ENCODE measurements at places on chromosomes 12 and 14.

DNA sequence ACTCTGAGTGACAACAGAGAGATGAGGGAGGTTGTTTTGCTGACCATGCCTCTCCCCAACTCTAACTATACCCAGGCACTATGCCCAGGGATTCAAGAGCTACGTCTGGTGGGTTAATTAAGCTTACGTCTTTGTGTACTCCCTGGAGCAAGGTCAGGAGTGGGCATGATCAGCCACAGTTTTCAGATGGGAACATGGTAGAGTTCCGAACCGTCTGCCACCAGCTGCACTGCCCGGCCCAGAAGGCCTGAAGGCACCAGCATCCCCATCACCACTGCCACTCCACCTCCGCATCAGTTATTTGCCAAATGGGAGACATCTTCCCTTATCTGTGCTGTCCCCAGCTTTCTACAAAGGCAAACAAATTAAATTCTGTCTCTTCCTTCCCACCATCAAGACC is 11.1 kb upstream of the GPX2 start:
- no peak for DNase-seq

GRCh38 chr14:23633160-23633701 is 2.9 kb upstream of the DHRS2 start:
- no peak for DNase-seq

- no peak for DNase-seq
Measured at GRCh38 chr12:32265456-32265855, 133.9 kb upstream of the FGD4 start.

- peak; percentile 65 for DNase-seq
Measured at GRCh38 chr14:64704143-64704742, at the start of gene PLEKHG3. Gene PLEKHG3, plus strand, starts transcription at chr14:64704424. Its CDS starts 23,208 bp downstream, at chr14:64727632.

- peak; percentile 25 for DNase-seq
Measured at GRCh38 chr12:46227616-46228015, 41.2 kb downstream of the SLC38A1 start.

- DNase-seq, result no peak
Measured at GRCh38 chr14:76832503-76832988, 6.3 kb downstream of the LRRC74A start.

DNA sequence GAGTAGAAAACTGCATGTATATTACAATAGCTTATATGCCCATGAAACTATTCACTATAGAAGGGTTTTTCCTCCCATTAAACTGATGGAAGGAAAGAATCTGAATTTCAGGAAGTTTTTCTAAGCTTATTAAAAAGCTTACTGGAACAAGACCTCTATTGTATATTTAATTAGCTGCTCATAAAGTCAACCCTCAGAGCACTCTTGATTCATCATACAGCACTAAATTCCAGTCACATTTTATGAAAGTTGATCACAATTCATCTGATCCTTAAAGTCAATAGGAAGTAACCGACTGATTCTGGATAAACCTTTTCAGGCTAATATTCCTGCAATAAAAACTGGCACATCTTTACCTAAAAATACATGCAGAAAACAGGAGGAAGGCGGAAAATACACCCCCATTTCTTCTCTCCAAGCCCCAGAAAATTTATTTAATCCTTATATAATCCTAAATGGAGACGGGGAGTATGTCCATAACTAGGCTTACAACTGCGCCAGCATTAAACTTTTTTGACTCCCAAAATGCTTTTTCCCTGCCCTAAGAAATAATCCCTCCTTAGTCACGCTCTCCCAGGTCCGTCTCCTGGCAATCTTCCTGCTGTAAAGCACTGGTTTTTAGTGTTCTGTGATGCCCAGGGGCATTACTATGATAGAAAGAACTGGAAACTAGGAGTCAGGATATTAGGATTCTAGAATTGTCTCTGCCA is 35.3 kb downstream of the DICER1 start:
- DNase-seq, result no peak

DNA sequence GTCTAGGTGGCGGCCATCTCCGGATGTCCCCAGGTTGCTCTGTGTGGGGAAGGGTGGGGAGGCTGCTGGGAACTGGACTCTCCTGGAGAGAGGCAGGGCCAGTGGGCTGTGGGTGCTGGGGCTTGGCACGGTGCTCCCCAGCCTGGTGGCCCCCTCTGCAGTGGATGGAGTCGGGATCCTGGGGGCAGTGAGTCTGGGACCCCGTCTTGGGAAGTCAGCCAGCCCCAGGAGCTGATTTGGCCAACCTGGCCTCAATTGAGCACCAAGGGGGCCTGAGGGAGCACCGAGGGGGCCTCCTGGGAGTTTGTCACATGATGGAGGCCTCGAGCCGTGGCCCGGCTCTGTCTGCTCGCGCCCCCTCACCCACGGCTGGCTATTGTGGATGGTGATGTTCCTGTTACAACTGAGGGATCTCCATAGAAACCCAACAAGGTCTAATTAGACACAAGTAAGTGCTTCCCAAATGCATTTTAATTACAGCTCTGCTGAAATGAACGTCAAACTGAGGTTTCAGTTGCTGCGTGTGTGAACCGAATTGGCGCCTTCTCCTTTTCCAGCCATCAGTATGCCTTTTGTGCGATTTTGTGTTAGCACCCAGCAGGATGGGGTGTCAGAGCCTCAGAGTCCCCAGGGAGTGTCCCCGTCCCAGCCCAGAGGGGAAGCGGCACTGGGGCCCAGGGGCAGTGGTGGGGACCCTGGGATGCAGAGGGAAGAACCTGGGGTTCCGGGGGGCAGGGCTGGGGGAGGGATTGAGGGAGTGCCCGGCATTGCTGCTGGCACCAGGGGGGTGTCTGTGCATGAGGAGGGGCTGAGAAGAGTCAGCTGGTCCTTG is 71.8 kb downstream of the KIF26A start:
- no peak for DNase-seq

DNA sequence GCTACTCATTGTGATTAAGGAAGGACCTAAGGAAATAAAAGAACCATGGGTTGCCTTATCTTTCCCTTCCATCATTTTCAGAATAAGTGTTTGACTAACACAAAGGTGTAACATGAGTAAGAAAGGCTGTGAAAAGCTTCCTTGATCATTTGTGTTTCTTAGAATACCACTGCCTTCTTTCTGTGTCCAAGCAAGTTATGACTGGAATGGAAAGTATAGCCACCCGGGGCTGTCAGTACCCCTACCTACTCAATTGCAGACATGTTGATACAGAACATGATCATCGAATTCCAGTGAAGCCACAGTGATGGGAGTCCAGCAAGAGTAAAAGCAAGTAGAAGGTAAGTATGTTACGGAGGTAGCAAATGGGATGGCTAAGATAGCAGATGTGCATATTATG is 209.8 kb downstream of the PELI2 start:
- DNase-seq, result no peak

- no peak for DNase-seq
Measured at GRCh38 chr14:64725261-64725815, 21.1 kb downstream of the PLEKHG3 start.

DNA sequence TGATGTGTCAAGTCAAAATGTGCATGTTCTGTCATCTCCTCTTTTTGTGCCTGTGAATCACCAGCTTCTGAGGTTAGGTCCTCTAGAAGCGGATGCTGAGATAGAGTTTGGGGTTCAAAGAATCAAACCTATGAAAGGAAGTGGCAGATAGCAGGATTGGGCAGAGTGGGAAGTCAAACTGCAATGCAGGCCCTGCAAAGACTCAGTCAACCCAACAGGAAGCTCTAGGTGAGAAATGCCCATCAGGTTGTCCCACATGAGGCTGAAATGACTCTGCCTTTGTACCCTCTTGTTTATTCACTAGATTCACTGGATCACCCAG is 4.5 kb upstream of the MIA2 start:
- DNase-seq, result peak; percentile 50

- DNase-seq, result no peak
Measured at GRCh38 chr12:105834496-105834895, 304.3 kb downstream of the NUAK1 start.

GRCh38 chr12:42255221-42255865 is 17.3 kb upstream of the YAF2 start:
- no peak for DNase-seq

DNA sequence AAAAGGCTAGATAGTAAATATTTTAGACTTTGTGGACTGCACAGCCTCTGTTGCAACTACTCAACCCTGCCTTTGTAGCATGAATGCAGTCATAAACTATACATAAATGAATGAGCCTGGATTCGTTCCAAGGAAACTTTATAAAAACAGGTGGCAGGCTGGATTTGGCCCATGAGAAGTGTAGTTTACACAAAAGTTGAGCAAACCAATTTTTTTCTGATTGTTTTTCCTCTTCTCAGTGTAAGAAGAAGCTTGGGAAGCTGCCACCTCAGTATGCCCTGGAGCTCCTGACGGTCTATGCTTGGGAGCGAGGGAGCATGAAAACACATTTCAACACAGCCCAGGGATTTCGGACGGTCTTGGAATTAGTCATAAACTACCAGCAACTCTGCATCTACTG is 9.5 kb downstream of the OAS1 start:
- no peak for DNase-seq

- peak; percentile 92 for DNase-seq
Measured at GRCh38 chr12:110543252-110543959, 39.7 kb downstream of the PPTC7 start.

GRCh38 chr12:108526482-108527165 is 11.5 kb downstream of the FICD start:
- DNase-seq, result no peak

GRCh38 chr12:60020068-60020467 is 424.2 kb downstream of the SLC16A7 start:
- DNase-seq, result no peak

GRCh38 chr12:123237646-123238329 is 4.6 kb downstream of the MTRFR start:
- DNase-seq, result peak; percentile 85

DNA sequence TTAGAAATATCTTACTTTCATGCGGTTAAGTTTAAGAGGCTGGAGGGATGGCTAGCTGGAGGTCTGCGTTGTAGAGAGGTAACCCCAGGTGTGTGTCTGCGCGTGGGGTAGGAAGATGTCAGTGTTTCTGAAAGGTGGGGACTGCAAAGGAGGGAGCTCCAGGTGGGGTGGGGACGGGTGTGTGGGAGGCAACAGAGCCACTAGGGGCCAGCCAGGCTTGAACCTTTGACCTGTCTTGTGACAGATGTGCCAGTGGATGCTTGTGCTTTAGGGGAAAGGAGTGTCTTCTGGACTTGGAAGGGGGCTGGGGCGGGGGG is 841 bp downstream of the GLI1 start:
- no peak for DNase-seq

DNA sequence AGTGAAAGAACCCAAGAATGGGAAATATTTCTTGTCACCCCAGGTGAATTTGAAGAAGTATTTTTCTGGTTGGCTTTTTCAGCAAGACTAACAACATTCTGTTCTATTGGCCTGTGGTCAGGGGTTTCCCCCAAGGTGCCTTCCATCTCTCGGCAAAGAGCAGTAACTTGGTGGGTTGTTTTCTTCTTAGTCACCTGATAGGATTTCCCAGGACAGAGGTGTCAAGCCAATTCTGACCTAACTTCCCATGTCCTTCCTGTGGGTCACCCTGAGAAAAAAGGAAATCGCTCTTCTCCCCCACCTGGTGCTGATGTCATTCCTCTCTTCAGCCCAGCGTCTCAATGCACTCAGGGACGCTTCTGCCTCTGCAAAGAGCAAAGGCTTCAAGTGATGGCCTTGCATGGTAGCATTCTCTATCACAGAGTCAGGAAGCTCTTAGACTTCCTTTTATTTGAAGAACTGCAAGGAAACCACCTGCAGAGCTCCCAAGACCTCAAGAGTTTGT is 16.1 kb upstream of the IFNG start:
- no peak for DNase-seq

GRCh38 chr12:15629108-15629507 is 160.1 kb downstream of the EPS8 start:
- peak; percentile 97 for DNase-seq

DNA sequence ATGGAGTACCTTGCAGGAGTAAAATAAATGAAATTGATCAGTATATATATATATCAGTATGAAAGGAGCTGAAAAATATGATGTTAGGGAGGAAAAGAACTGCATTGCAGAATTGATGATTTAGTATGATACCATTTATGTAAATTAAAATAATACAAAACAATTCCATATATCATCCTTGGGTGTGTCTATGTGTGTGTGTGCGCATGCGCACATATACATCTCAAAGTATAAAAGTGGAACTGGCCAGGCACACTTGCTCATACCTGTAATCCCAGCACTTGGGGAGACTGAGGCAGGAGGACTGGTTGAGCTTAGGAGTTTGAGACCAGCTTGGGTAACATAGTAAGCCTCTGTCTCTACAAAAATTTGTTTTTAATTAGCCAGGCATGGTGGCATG is 15.4 kb downstream of the GALNT16 start:
- DNase-seq, result no peak

DNA sequence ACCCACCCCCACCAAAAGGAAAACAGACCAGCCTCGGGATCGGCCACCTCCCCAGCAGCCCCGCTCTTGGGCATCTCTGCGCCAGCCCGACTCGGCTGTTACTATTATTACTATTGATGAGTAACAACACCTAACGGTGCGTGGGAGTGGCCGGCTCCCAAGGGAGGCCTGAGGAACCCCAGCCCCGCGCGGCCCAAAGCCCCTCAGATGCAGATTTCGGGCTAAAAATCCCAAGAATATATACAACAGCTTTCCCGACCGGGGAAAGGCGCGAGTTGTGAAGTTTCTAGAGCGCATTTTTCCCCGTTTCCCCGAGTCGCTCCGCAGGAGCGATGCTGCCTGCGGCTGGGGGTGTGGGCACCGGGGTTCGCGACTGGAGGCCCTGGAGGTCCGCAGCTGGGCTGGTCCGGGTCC is 565 bp downstream of the NT5DC3 start:
- peak; percentile 18 for DNase-seq

DNA sequence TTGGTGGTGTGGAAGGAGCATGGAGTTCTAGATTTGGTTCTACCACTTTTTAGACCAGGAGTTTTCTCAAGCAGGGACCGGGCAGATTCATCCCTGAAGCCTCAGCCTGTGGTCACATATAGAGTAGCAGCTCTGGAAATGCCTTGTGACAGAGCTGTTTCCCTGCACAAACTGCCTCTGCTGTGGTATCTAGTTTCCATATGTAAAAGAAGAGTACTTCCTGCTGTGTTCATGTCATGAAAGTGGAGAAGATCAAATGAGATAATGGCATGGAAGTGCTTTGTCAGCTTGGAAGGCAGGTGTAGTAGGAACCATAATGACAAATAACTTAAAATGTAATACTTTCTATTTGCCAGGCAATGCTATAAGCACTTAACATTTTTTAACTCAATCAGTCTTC is 26.1 kb downstream of the OTUB2 start:
- DNase-seq, result no peak

DNA sequence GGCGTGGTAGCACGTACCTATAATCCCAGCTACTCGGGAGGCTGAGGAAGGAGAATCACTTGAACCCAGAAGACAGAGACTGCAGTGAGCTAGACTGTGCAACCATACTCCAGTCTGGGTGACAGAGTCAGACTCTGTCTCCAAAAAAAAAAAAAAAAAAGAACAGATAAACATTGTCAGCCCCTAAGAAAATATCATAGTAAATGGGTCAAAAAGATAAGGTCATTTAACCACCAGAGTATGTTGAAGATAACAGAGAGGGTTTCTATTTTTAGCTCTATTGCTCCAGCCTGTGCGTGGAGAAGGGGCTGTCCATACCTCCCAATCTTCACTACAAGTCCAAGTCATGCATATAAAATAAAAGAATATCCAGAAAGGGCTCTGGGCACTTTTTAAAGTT is 15.4 kb downstream of the LGMN start:
- no peak for DNase-seq
